ENCODE measurements at places on chromosomes 1 and 21.

- DNase-seq = no peak
- peaks cover 18% of the 10 kb centered on the region for H3K36me3 ChIP-seq
- no peak overlapping the region for H3K27ac ChIP-seq
- no peaks in the 10 kb centered on the region for H3K27me3 ChIP-seq
- no peak overlapping the region for H3K4me3 ChIP-seq
- H3K4me1 ChIP-seq = peaks cover 9% of the 10 kb centered on the region
These were observed 24.8 kb downstream of the PHTF1 start for GRCh38 chr1:113734357-113735055.

DNA sequence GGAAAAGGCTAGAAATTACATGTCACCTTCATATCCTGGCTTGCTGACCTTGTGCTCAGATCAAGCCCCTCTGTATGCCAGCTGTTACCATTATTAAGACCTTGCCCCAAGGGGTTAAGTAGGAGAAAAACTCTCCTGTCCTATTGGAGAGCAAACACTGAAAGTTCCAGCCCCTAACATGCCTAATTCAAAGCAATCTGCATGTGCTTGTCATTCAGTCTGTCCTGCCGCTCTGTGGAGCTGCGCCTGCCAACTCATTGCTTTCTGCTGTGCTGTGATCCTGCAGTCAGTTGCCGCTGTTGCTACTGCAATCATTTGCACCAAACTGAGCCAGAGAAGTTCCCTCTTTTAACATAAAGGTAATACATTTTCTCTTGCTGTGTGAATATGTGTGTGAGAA, 113.4 kb downstream of the DISP1 start:
- no peak for DNase-seq
- no peak overlapping the region for H3K27ac ChIP-seq
- H3K4me1 ChIP-seq = peaks cover 10% of the 10 kb centered on the region
- peaks cover 2% of the 10 kb centered on the region for H3K36me3 ChIP-seq
- H3K4me3 ChIP-seq = no peak overlapping the region
- H3K27me3 ChIP-seq = no peaks in the 10 kb centered on the region

DNA sequence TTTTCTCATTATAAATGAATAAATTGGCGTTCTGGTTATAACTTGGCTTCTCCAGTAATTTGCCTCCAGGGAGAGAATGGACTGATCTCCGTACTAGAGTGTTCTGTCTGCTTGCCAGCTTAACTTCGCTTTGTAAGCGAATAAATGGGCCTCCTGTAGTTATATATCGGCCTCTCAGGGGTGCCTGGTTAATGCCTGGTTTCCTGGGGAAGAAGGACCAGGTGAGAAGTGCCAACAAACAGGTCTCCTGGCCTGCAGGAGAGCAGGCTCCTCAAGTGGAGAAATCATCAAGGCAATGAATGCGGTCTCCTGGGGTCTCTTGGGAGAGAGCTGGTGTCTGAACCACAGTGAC, 107.4 kb upstream of the SERBP1 start:
- H3K4me1 ChIP-seq = no peaks in the 10 kb centered on the region
- no peak overlapping the region for H3K4me3 ChIP-seq
- no peak for DNase-seq
- no peak overlapping the region for H3K27ac ChIP-seq
- H3K27me3 ChIP-seq = no peaks in the 10 kb centered on the region

DNA sequence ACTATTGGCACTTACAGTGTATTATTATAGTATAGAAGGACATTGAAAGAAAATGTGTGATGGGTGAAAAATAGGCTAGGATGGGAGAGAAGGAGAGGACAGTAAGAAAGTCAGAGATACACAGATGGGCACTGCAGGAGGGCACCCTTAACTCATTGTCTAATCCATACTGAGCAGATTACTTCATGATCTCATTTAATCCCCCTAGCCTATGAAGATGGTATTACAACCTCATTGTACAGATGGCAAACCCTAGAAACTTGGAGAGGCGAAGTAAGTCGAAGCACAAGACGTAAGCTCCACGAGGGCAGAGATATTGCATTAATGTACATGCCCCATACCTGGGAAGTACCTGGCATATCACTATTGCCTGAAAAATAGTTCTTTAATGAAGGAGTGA, 346.9 kb upstream of the DAB1 start:
- peaks cover 7% of the 10 kb centered on the region for H3K27me3 ChIP-seq
- DNase-seq = no peak
- H3K27ac ChIP-seq = no peak overlapping the region
- H3K4me3 ChIP-seq = no peak overlapping the region
- H3K4me1 ChIP-seq = no peaks in the 10 kb centered on the region

- peak; percentile 48 for DNase-seq
- peaks cover 84% of the 10 kb centered on the region for H3K27me3 ChIP-seq
- no peaks in the 10 kb centered on the region for H3K36me3 ChIP-seq
- H3K4me3 ChIP-seq = peak overlapping the region; percentile 14
- peaks cover 22% of the 10 kb centered on the region for H3K4me1 ChIP-seq
These were observed 18.5 kb downstream of the SERTAD4 start for GRCh38 chr1:210250998-210251679.

GRCh38 chr1:55069280-55069679, 29.9 kb downstream of the PCSK9 start:
- H3K36me3 ChIP-seq = peaks cover 55% of the 10 kb centered on the region
- DNase-seq = no peak
- H3K27me3 ChIP-seq = no peaks in the 10 kb centered on the region
- H3K27ac ChIP-seq = peak overlapping the region; percentile 22
- H3K4me1 ChIP-seq = peaks cover 18% of the 10 kb centered on the region

DNA sequence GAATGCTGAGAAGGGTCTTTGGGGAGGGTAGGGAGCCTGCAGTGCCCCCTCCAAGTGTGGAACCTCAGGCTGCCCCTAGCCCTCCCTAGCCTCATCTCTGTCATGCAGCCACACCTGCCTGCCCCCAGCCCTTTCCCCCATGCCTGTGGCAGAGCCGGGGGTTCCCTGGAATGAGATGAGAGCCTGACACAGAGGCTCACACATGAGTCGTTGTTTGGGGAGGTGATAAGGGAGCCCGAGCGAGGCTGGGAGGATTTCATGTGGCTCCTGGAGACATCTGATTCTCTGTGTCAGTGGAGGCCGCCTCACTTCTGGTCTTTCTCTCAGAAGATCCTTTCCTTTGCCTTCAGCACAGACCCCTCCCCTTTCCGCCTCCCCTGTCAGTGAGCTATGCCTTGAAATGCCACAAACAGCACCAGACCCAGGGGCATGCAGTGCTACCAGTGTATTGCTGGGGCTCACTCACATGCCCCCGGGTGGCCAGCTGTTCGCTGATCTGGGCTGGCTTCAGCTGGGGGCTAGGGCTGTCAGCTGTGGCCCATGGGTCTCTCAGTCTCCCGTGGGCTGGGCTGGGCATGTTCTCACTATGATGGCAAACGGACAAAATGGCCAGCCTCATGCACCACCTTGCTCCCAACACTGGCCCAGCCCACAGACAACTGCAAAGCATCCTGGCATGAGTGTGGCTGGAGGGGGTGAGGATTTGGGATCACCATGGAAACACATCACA, 102.6 kb downstream of the AJAP1 start:
- no peak overlapping the region for H3K4me3 ChIP-seq
- no peak overlapping the region for H3K27ac ChIP-seq
- H3K27me3 ChIP-seq = peaks cover 4% of the 10 kb centered on the region
- DNase-seq = no peak
- no peaks in the 10 kb centered on the region for H3K4me1 ChIP-seq

DNA sequence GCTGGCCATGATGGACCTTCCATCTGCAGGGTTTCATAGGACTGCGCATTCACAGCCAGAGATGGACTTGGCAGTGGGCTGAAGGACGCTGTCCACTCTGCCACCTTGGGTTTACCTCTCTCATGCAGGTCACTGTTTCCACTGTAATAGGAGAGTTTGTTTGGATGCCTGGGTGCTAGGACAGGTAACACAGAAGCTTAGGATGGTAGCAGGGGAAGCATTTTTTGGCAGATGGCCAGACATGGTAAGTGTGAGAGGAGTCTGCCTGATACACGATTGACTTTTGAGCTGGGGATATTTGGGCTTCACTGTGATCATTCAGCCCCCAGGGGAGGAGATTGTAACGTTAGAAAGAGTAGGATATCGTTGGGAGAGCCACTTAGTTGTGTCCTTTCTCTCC, 11.8 kb downstream of the PSEN2 start:
- H3K4me3 ChIP-seq = peak overlapping the region; percentile 61
- peaks cover 7% of the 10 kb centered on the region for H3K36me3 ChIP-seq
- H3K4me1 ChIP-seq = peaks cover 41% of the 10 kb centered on the region
- H3K27ac ChIP-seq = peak overlapping the region; percentile 93
- DNase-seq = no peak

GRCh38 chr1:23159963-23160877, 8.4 kb downstream of the LUZP1 start:
- H3K27ac ChIP-seq = no peak overlapping the region
- peaks cover 11% of the 10 kb centered on the region for H3K4me1 ChIP-seq
- no peak overlapping the region for H3K4me3 ChIP-seq
- no peaks in the 10 kb centered on the region for H3K27me3 ChIP-seq

GRCh38 chr1:44587796-44588460, 86.4 kb downstream of the TMEM53 start:
- no peak for DNase-seq
- no peak overlapping the region for H3K4me3 ChIP-seq
- H3K27ac ChIP-seq = no peak overlapping the region
- no peaks in the 10 kb centered on the region for H3K4me1 ChIP-seq

GRCh38 chr1:111161843-111162487, 21.9 kb downstream of the CEPT1 start:
- peaks cover 18% of the 10 kb centered on the region for H3K36me3 ChIP-seq
- H3K4me1 ChIP-seq = peaks cover 13% of the 10 kb centered on the region
- H3K27ac ChIP-seq = no peak overlapping the region
- no peak for DNase-seq
- H3K4me3 ChIP-seq = no peak overlapping the region

GRCh38 chr1:228274452-228275178, 66.8 kb downstream of the OBSCN start:
- H3K4me1 ChIP-seq = peaks cover 6% of the 10 kb centered on the region
- H3K36me3 ChIP-seq = no peaks in the 10 kb centered on the region
- no peak overlapping the region for H3K27ac ChIP-seq

GRCh38 chr1:245098924-245099323, 55.9 kb upstream of the KIF26B start:
- H3K27ac ChIP-seq = no peak overlapping the region
- no peak for DNase-seq
- H3K4me1 ChIP-seq = no peaks in the 10 kb centered on the region

- H3K4me3 ChIP-seq = no peak overlapping the region
- H3K27ac ChIP-seq = no peak overlapping the region
- no peaks in the 10 kb centered on the region for H3K4me1 ChIP-seq
- DNase-seq = no peak
These were observed 391.7 kb downstream of the KCTD3 start for GRCh38 chr1:215958841-215959240.

GRCh38 chr1:234975122-234975940, 153.3 kb downstream of the TOMM20 start:
- H3K27ac ChIP-seq = peak overlapping the region; percentile 57
- H3K27me3 ChIP-seq = no peaks in the 10 kb centered on the region
- H3K4me3 ChIP-seq = no peak overlapping the region
- H3K36me3 ChIP-seq = peaks cover 8% of the 10 kb centered on the region

- H3K4me1 ChIP-seq = peaks cover 85% of the 10 kb centered on the region
- H3K36me3 ChIP-seq = peaks cover 18% of the 10 kb centered on the region
- DNase-seq = no peak
These were observed 50.7 kb downstream of the JAK1 start for GRCh38 chr1:64915381-64916274.

GRCh38 chr21:39087238-39088030, 95.8 kb downstream of the PSMG1 start:
- DNase-seq = no peak
- H3K4me3 ChIP-seq = no peak overlapping the region
- H3K36me3 ChIP-seq = no peaks in the 10 kb centered on the region
- H3K27ac ChIP-seq = no peak overlapping the region

- no peak overlapping the region for H3K27ac ChIP-seq
- no peaks in the 10 kb centered on the region for H3K4me1 ChIP-seq
- no peak for DNase-seq
- H3K4me3 ChIP-seq = no peak overlapping the region
- no peaks in the 10 kb centered on the region for H3K36me3 ChIP-seq
- H3K27me3 ChIP-seq = peaks cover 15% of the 10 kb centered on the region
These were observed 71.9 kb downstream of the NMNAT2 start for GRCh38 chr1:183346276-183346732.

DNA sequence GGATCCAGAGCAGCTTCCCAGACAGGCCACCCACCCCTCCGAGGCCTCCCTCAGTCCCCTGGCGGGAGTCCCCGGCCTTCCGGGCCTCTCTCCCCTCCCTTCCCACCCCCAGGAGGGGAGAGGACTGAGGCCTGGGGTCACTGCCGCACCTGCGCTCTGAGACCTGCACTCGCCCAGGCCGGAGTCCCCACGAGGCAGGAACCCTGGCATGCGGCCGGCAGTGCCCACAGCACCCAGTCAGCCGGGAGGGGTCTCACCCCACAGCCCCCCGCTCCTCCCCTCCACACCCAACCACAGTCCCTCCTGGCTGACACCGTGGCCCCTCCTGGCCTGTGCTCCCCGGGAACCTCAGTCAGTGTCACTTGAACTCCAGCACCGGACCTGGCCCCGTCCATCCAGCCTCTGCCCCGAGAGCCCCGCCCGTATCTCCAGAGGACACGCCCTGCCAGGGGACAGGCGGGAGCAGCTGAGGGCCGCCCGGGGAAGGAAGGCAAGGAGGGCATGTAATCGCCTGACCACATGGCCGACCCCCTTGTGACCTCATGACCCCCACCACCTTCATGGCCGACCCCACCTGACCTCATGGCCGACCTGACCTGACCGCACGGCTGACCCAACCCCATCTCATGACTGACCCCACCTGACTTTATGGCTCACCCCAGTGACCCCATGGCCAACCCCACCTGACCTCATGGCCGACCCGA, 28.7 kb upstream of the TTLL10 start:
- H3K36me3 ChIP-seq = no peaks in the 10 kb centered on the region
- peak overlapping the region; percentile 95 for H3K27ac ChIP-seq
- no peaks in the 10 kb centered on the region for H3K27me3 ChIP-seq
- no peak for DNase-seq

- H3K27me3 ChIP-seq = no peaks in the 10 kb centered on the region
- H3K4me3 ChIP-seq = no peak overlapping the region
- H3K36me3 ChIP-seq = peaks cover 1% of the 10 kb centered on the region
- DNase-seq = no peak
- no peak overlapping the region for H3K27ac ChIP-seq
These were observed 34.7 kb upstream of the DNASE2B start for GRCh38 chr1:84363622-84364021.

DNA sequence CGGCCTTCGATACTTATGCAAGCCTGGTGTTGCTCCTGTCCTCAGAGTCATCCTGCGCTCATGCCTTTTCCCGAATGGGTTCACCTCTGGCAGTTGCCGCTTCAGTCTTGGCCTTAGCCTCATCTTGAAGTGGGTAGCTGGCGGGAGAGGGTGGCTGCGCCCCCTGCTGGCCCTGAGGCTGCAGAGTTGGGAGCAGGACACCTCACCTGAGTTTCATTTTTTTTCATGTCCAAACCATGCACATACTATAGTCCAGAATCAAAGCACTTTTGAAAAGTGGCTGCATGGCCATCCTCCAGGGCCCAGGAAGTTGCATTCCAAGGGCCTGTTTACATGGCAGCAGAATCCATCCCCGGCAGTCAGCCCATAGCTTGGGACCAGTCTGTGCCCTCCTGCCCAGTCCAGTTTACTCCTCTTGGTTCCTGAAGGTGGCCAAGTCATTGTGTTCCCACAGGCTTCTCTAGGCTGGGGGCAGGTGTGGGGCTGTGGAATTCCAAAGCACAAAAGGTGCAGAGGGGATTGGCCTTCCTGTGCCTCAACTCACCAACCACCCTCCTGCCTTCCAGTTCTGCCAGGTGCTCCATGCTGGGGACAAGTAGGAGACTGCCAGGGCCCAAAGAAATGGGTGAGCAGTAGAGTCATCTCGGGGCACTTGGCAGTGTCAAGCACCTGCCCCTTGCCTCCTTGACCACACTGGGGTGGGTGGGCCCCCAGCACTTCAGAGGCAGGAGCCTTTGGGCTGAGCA, 44.0 kb downstream of the YARS1 start:
- no peak overlapping the region for H3K4me3 ChIP-seq
- peaks cover 14% of the 10 kb centered on the region for H3K36me3 ChIP-seq
- no peaks in the 10 kb centered on the region for H3K27me3 ChIP-seq
- peak; percentile 72 for DNase-seq
